NCI-H2227 treated with DMSO at 0.1 percent for 48 hours (cell line): ENCODE measurements at places on chromosomes 16 and 17.
A peak's percentile ranks its signal among the peaks of the same experiment; 100 is the strongest.

- DNase-seq, result no peak
Measured at GRCh38 chr17:72671016-72671415, 421.5 kb downstream of the SLC39A11 start.

- DNase-seq, result peak; percentile 94
Measured at GRCh38 chr16:57859331-57859730, 57.0 kb upstream of the KIFC3 start.

GRCh38 chr16:4411684-4412083, 4.7 kb downstream of the CORO7 start:
- no peak for DNase-seq

DNA sequence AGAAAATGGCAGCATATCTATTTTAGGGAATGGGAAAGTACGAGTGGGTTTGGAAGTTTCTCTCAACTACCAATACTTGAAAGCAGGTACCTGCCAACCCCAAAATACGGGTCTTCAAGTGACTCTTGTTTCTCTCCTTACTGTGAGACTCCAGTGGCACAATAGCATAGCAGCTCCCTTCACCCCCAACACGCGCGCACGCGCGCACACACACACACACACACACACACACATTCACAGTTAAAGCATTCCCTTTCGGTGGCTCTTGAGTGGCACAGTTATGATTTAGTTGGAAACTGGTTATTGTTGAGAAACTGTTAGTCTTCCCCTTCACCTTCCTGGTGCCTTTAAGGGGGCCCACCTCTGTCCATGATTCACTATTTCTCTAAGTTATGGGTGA, 30.0 kb upstream of the CCL2 start:
- no peak for DNase-seq

DNA sequence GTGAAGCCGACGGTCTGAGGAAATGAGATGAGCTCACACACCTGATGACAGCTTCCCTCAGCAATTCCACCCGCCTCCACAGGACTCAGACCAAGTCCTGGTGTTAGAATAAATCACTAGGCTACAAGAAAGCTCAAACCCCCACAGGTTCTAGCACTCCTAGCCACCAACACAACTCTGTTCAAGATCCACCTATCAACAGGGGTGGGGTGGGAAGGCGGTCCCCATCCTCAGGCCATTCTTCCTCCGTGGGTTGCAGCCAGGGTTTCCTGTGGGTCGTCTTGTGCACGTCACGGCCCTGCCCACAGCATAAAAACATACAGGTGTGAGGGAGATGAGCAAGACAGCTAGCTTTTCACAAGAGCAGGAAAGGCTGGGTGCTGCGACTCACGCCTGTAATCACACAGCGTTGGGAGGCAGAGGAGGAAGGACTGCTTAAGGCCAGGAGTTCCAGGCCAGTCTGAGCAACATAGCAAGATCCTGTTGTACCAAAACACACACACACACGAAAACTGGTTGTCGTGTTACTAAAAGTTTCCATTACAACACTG, 81.1 kb downstream of the ANKRD11 start:
- DNase-seq, result no peak

GRCh38 chr16:30947541-30947858, 1.4 kb upstream of the ORAI3 start:
- DNase-seq, result no peak

- no peak for DNase-seq
Measured at GRCh38 chr17:253091-253846, 71.8 kb upstream of the DOC2B start.

DNA sequence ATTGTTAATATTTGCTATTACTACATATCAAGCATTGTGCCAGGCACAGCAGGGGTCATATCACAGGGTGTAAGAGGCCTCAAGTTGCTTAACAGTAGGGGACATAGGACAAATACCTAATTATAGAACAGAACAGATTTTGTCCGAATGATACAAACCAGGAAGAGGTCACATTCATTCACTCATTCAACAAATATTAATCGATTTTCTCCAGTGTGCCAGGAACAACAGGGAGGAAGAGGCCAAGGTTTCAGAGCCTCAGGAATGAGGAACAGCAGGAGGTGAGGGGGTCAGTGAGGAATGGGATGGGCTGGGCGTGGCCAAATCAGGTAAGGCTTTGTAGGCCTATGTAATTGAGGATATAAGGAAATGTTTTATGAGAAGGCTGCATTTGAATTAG, 11.2 kb upstream of the CHST4 start:
- DNase-seq, result no peak

DNA sequence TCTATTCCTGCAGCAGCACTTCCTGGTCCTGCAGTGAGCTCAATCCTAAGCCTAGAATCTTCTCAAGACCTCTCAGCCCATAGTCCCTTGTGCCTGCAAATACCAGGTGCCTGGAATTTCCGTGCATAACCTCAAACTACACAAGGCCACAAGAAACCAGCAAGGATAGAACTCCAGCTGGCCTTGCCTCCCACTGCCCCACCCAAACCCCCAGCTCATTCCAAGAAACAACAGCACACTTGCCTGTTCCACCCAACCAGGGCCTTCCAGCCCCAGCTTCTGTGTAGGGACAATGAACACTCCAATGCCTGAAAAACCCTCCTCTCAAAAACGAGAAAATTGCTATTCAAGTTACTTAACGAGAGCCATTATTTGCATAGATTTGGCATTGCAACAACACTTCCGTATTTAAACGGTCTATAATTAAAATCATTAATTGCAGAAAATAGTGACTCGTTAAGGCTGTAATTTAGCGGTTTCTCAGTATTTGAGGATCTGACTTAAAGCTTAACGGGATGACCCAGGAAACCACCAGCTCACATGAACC, 147.0 kb downstream of the C16orf78 start:
- DNase-seq, result no peak
